ENCODE measurements at places on chromosomes 5 and 9.

DNA sequence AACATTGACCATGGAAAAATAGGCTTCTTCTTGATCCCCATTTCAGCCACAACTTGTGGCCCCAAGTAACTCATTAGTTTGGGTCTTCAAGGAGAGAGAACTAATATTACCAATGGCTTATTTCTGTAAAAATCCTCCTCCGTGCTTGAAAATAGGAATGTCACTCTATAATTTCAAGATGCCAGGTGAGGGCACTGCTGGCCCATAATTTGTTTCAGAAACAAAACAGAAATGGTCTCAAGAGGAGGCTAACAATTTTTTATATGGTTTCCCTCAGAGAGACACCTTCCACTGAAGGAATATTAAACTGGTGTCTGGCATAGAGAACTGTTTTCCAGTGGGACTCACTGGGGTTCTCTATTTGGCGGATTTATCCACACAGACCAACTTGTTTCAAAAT, 437.0 kb upstream of the TRPC7 start:
- no peak for DNase-seq

DNA sequence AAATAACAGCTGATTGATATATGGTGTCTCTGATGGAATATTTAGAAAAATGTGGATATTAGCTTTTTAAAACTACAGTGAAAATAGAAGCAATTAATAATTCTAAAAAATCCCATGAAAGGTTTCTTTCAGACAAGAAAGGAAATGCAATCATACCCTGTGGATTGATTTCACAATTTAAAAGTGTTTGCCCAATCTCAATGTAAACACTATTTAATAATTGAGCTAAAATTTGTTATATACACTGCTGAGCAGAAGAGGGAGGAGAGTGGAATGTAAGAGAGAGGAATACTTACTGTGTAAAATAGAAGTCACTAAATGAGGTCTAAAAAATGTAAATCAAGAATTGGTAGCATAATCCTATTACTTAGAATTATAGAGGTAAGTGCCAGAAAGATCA, 76.9 kb downstream of the FEM1C start:
- DNase-seq, result no peak

DNA sequence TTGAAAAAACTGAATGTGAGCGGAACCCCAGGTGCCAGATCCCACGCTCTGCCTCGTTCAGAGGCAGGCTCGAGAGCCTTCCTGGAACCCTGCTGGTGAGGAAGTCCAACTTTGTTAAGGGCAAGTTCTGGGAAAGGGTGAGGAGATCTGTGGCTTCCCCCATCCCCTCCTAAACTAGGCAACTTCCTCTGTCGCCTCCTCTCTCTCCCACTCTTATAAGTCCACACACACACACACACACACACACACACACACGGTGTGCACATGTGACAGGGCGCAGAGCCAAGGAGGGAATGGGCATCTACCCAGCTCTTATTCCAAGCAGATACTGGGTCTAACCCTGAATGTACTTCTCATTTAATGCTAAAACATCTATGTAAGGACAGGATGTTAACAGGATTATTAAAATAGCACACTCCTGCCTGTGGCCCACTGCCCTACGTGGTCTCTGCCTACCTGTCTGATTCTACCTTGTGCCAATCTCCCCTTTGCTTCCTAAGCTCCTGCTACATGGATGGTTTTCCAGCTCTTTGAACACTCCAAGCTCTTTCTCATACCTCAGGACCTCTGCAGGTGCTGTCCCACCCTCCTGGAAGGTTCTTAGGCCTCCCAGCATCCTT, 72.4 kb upstream of the FBXW11 start:
- DNase-seq, result no peak

GRCh38 chr9:13915131-13915530, 398.8 kb downstream of the NFIB start:
- DNase-seq, result no peak

DNA sequence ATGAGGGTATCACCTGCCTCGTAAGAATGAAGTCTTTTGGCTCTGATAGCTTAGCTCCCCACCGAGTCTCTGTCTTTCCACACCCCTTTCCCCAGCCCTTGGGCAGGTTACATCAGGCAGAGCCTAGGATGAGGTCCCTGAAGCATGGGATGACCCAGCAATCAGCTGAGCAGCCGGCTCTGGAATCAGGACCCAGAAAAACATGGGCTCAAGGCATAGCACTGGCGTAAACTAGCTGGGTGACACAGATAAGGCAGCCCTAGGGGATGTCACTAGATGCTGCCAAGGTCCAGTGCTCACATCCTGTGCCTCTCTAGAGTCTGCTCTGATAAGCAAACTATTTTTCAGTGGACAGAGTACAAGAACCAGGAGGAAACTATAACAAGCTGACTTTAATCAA, 26.6 kb downstream of the IDNK start:
- no peak for DNase-seq

GRCh38 chr5:133921069-133921468, 47.4 kb downstream of the C5orf15 start:
- no peak for DNase-seq

DNA sequence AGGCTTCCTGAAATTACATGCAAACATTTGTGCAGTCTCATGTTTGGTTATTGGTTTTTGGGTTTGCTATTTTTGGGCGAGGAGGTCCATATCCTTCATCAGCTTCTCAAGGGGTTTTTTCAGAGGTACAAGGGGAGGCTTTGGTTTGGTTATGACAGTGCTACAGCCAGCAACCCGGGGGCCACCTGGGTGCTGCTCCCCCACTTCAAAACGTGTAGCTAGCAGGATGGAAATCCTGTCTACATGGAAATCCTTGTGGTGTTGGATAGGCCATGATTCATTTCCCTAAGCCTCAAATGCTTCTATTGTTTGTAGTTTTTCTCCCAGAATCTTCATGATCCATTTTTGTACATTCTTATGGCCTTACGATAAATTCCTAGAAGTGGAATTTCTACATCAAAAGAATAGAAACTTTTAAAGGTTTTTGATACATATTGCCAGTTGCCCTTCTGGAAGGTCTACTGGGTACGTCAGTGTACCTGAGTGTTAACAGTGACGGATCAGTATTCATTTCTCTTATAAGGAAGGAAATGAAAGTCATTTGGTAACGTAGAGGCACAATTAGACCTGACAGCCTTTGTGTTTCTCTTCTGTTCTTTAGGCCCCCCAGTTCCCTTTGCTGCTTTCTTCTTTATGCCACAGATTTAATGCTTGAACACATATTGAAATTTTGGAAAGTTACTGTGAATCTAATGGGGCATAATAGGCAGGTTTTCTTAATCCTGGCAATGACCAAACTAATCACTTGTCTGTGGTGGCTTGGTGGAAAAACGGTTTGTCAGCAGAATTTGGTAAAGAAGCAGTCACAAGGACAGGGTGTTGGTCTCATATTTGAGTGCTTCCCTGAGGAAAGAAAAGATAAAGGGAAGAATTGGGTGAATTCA, 69.7 kb upstream of the ABL1 start:
- DNase-seq, result no peak

DNA sequence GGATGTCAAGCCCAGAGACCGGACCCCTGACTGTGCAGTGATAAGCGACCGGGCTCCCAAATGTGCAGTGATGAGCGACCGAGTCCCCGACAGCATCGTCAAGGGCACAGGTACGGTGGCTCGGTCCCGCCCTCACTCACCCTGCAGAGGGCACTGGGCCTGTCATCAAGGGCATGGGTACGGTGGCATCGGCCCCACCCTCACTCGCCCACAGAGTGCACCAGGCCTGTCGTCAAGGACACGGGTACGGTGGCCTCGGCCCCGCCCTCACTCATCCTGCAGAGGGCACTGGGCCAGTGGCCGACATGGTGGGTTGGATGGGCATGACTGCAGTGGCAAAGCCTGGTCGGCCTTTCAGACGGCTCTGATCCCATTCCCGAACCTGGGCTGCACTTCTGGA, 9.7 kb upstream of the LRRC14B start:
- no peak for DNase-seq
